ENCODE measurements at places on chromosomes 16 and 17.

- DNase-seq, result no peak
These were observed 205.4 kb upstream of the KCNJ16 start for GRCh38 chr17:69869667-69870066.

GRCh38 chr16:72821185-72821950 lies 226.6 kb downstream of the ZFHX3 start:
- no peak for DNase-seq

DNA sequence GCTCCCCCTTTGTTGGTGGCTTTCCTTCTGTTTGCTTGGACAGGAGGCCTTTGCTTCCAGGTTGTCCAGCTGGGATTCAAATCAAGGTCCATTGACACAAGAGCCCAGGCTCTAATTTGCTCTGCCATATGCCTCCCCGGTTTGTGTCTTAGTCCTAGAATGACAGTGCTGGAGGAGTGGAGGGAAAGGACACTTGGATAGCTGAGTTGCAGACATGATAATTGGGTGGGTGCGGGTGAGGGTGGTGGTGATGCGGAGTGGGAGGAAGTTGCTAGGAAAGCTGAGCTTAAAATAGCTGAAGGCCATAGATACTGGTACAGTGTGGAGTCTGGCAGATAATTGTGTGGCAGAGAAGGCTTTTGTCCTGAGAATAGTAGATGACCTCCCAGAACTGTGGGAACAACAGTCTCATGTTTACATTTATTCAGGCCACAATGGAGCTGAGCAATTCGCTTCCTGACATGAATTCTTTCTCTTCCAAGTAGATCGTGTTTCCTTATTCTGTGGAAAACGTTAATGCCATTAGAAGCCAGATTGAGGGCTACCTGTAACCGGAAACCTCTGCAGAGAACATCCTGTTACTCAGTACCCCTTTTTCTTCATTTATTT lies 23.8 kb downstream of the SEC14L1 start:
- no peak for DNase-seq

DNA sequence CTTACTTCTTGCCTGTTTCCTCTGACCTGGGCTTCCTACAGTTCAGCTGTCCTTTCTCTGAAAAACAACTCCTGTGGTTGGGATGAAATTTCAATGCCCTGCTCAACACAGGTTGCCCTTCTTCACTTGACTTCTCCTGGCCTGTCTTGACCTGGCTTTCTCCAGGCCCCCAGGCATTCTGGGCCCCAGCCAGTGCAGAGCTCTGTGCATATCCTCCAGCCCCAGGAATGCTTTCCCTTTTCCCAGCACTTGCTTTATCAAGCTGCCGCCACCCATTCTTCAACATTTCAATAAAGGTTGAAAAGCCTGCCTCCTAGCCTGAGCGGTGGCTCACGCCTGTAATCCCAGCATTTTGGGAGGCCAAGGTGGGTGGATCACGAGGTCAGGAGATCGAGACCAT lies 10.8 kb downstream of the ODAD4 start:
- no peak for DNase-seq

GRCh38 chr17:50872710-50873424 lies 6.7 kb upstream of the TOB1 start:
- no peak for DNase-seq

- DNase-seq, result no peak
These were observed 25.8 kb upstream of the STH start for GRCh38 chr17:45973099-45973780.

GRCh38 chr17:83058266-83058798 lies 21.1 kb upstream of the METRNL start:
- DNase-seq, result peak; percentile 35

DNA sequence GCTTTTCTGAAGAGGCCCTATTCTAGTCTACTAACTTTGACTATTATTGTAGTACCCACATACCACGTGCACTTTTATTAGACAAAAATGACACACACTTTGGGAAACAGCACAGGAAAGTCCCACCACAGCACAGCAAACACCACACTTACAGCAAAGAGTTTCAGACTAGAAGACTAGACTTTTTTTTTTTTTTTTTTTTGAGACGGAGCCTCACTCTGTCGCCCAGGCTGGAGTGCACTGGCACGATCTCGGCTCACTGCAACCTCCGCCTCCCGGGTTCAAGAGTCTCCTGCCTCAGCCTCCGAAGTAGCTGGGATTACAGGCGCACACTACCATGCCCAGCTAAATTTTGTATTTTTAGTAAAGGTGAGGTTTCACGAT lies 20.1 kb downstream of the YWHAE start:
- no peak for DNase-seq

GRCh38 chr17:40916366-40916765 lies 21.1 kb downstream of the KRT23 start:
- DNase-seq, result no peak

DNA sequence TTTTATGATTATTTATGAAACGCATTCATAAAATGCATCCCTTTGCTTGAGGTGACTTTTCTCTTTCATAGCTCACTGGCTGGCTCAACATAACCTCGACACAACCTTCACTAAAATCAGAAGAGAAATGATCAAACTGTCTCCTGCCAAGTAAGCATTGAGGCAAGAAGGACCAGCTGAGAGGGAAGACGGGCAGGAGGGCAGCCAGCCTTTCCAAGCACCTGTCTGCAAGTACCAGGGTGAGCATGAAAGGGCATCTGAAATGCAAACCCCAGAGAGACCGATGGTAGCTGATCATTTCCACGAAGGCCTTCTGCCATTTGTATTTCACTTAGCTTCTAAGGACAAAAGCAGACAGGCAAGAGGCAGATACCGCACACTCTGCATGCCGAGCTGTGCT lies 52.1 kb upstream of the RPH3AL start:
- no peak for DNase-seq

- DNase-seq, result no peak
These were observed 741 bp downstream of the CYB5B start for GRCh38 chr16:69424935-69425784.

DNA sequence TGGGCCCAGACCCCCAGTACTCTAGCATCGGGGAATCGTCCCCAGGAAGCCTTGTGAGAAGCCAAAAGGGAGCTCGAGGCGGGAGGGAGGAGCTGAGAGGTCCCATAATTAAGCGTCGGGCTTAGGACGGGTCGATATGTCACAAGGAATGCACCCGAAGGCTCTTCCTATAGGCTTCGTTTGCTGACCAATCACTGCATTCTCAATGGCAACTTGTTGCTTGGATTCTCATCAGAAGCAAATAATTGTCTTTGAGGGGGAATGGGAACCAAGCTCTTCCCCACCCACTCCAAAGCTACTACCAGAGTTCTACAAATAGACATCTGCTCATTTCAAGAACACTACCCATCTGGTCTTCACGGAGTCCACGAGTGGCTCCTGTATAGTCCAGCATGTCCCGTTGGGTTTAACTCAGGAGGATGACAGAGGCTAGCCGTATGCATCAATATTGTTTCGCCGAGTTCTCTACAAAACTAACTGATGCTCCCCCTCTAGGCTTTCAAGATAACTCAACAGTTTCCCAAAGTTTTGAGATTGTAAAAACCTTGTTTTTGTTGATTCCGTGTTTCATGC lies 628 bp upstream of the BLMH start:
- DNase-seq, result no peak

GRCh38 chr17:14777291-14777690 lies 476.4 kb downstream of the HS3ST3B1 start:
- no peak for DNase-seq

GRCh38 chr17:33086041-33086440 lies 94.4 kb downstream of the SPACA3 start:
- DNase-seq, result no peak

GRCh38 chr16:26765087-26765486 lies 301.6 kb upstream of the C16orf82 start:
- DNase-seq, result no peak

- DNase-seq, result no peak
These were observed 20.0 kb downstream of the CCL17 start for GRCh38 chr16:57424583-57424982.

DNA sequence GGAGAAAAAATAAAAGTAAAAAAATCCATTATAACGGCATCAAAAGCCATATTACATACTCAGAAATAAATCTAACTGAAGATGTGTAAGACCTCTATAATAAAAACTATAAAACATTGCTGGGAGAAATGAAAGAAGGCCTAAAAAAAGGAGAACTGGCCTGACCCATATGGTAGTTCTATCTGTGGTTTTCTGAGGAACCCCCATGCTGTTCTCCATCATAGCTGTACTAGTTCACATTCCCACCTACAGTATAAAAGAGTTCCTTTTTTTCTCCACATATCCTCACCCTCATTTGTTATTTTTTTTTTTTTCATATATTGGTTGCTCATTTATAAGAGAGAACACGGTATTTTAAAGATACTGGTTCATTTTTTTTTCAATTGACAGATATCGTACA lies 191.8 kb downstream of the STX8 start:
- no peak for DNase-seq
